Spleen (tissue), 13 donors: ENCODE measurements at places on chromosomes 5 and 9. TPM values are rescaled to one million over a fixed set of nuclear protein-coding genes. Genes with fewer than 3 reads are reported as not detected.

LHX3 gene
- not detected for polyA plus RNA-seq

CLIC3 gene
- 7.2 TPM for polyA plus RNA-seq

PLPP7 gene
- polyA plus RNA-seq: 1.3 TPM

MEF2C gene
- polyA plus RNA-seq: 19.3 TPM

FANCC gene
- polyA plus RNA-seq: 2.0 TPM

SPINK4 gene
- polyA plus RNA-seq: not detected

PDLIM4 gene
- polyA plus RNA-seq: 7.5 TPM

HTR1A gene
- polyA plus RNA-seq: not detected

CNTNAP3B gene
- polyA plus RNA-seq: 2.3 TPM

FBP2 gene
- not detected for polyA plus RNA-seq

ZNF879 gene
- polyA plus RNA-seq: 3.2 TPM

ZMYND19 gene
- 24.1 TPM for polyA plus RNA-seq

TBC1D2 gene
- polyA plus RNA-seq: 2.7 TPM

HSPA4 gene
- 63.7 TPM for polyA plus RNA-seq

GRCh38 chr5:76716456-76717157 lies 681 bp downstream of the F2R start:
- peak; percentile 80 for DNase-seq
- peak overlapping the region; percentile 89 for H3K27ac ChIP-seq
- H3K4me1 ChIP-seq: peaks cover 21% of the 10 kb centered on the region
- peaks cover 35% of the 10 kb centered on the region for H3K27me3 ChIP-seq
- peak overlapping the region; percentile 78 for H3K4me3 ChIP-seq
- no peaks in the 10 kb centered on the region for H3K36me3 ChIP-seq

DNA sequence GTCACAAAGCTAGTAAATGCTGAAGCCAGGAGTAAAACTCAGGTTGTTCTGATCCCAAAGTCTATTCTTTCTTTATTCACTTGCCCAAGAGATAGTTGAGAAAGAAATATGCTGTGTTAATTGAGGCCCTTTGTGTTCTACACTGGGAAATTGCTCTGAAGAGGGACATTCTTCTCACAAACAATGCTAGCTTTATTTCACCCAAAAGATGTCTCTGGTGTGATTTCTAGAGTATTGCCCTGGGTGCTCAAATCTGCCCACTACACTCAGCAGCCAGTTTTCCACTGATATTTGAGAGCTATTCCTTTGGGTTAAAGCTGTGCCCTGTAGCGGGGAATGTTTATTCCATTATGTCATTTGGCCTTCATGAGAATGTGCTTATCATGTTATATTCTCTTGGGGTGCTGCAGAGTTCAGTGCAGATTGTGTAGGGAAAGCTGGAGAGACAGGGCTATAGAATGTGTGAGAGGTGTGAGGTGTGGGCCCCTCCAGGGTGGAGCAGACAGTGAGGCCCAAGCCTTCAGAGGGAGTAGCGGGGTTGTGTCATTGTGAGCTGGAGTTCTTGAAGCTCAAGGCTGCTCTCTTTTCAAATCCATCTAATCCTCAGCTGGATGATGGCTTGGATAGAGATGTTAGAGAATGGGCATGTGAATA lies 21.0 kb upstream of the C5orf63 start:
- no peak for DNase-seq
- H3K4me3 ChIP-seq: no peak overlapping the region
- H3K36me3 ChIP-seq: no peaks in the 10 kb centered on the region
- H3K27me3 ChIP-seq: no peaks in the 10 kb centered on the region
- H3K4me1 ChIP-seq: no peaks in the 10 kb centered on the region

GRCh38 chr9:91949392-91949945 lies 559 bp downstream of the ROR2 start:
- peaks cover 7% of the 10 kb centered on the region for H3K4me1 ChIP-seq
- H3K36me3 ChIP-seq: no peaks in the 10 kb centered on the region
- H3K4me3 ChIP-seq: peak overlapping the region; percentile 38
- DNase-seq: no peak
- peak overlapping the region; percentile 76 for H3K27ac ChIP-seq
- peaks cover 5% of the 10 kb centered on the region for H3K27me3 ChIP-seq

GRCh38 chr9:99162759-99163364 lies 57.9 kb downstream of the TGFBR1 start:
- H3K36me3 ChIP-seq: no peaks in the 10 kb centered on the region
- no peak for DNase-seq
- no peak overlapping the region for H3K4me3 ChIP-seq
- no peaks in the 10 kb centered on the region for H3K27me3 ChIP-seq

DNA sequence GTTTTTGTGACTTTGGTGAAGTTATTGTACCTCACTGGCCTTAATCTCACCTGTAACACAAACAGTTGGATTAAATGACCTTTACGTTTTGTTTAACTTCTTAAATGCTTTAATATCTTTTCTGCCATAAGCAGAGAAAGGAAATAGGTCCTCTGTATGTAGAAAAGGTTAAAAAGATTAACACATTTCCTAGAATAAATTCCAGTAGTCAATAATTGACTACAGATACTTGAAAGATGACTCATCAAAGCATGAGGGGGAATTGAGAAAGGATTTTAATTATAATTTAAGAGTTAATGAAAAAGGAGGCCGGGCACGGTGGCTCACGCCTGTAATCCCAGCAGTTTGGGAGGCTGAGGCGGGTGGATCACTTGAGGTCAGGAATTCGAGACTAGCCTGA lies 35.8 kb upstream of the CMYA5 start:
- H3K4me1 ChIP-seq: no peaks in the 10 kb centered on the region
- DNase-seq: no peak
- no peak overlapping the region for H3K4me3 ChIP-seq
- H3K36me3 ChIP-seq: peaks cover 8% of the 10 kb centered on the region
- no peaks in the 10 kb centered on the region for H3K27me3 ChIP-seq

DNA sequence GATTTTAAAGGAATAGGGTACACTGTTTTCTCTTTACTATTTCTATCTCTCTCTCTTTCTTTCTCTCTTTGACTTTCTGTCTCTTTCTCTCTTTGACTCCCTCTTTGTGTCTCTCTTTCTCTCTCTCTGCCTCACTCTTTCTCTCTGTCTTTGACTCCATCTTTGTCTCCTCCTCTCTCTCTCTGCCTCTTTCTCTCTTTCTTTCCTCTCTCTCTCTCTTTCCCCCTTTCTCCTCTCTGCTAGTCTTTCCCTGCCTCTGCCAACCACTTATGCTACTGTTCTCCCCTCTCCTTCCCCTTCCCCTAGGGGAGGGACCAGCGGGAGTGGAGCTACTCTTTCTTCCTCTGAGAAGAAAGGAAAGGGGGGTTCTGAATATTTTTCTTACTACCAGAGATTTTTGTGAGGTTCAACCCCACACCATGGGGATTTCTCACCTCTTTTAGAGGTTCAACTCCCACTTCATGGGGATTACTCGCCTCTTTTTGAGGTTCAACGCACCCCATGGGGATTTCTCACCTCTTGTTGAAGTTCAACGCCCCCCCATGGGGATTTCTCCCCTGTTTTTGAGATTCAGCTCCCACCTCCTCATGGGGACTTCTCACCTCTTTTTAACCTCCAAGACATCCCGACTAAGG lies 309.9 kb downstream of the NR3C1 start:
- no peak overlapping the region for H3K27ac ChIP-seq
- no peaks in the 10 kb centered on the region for H3K27me3 ChIP-seq
- no peak overlapping the region for H3K4me3 ChIP-seq
- H3K36me3 ChIP-seq: no peaks in the 10 kb centered on the region

GRCh38 chr5:174775081-174775480 lies 50.7 kb downstream of the MSX2 start:
- H3K27me3 ChIP-seq: no peaks in the 10 kb centered on the region
- no peaks in the 10 kb centered on the region for H3K4me1 ChIP-seq
- no peak for DNase-seq
- no peaks in the 10 kb centered on the region for H3K36me3 ChIP-seq
- H3K27ac ChIP-seq: no peak overlapping the region
- no peak overlapping the region for H3K4me3 ChIP-seq

GRCh38 chr9:104775574-104775936 lies 11.6 kb downstream of the NIPSNAP3B start:
- no peak for DNase-seq
- no peak overlapping the region for H3K4me3 ChIP-seq
- H3K4me1 ChIP-seq: no peaks in the 10 kb centered on the region
- H3K36me3 ChIP-seq: no peaks in the 10 kb centered on the region
- peak overlapping the region; percentile 52 for H3K27ac ChIP-seq

DNA sequence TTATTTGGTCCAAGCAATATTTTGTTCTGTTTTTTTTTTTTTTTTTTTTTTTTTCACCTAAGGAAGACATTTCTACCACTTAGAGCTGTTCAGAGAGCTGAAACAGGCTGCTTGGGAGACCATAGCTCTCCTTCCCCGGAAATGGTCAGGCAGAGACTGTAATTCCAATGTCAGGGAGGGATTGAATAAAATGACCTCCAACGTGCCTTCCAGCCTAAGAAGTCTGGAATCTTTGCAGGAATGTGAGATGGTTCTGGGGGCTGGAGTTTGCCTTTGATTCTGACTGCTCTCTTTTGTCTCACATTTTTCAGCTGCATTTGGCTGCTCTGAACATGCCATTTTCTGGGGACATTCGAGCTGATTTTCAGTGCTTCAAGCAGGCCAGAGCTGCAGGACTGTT lies 38.3 kb upstream of the TGFBR1 start:
- H3K4me3 ChIP-seq: no peak overlapping the region
- H3K4me1 ChIP-seq: no peaks in the 10 kb centered on the region
- DNase-seq: no peak
- no peaks in the 10 kb centered on the region for H3K36me3 ChIP-seq
- H3K27me3 ChIP-seq: no peaks in the 10 kb centered on the region
- H3K27ac ChIP-seq: no peak overlapping the region

GRCh38 chr5:81005708-81006107 lies 45.5 kb downstream of the RASGRF2 start:
- H3K4me3 ChIP-seq: no peak overlapping the region
- no peaks in the 10 kb centered on the region for H3K36me3 ChIP-seq
- H3K4me1 ChIP-seq: peaks cover 41% of the 10 kb centered on the region
- no peak for DNase-seq
- H3K27ac ChIP-seq: peak overlapping the region; percentile 81

DNA sequence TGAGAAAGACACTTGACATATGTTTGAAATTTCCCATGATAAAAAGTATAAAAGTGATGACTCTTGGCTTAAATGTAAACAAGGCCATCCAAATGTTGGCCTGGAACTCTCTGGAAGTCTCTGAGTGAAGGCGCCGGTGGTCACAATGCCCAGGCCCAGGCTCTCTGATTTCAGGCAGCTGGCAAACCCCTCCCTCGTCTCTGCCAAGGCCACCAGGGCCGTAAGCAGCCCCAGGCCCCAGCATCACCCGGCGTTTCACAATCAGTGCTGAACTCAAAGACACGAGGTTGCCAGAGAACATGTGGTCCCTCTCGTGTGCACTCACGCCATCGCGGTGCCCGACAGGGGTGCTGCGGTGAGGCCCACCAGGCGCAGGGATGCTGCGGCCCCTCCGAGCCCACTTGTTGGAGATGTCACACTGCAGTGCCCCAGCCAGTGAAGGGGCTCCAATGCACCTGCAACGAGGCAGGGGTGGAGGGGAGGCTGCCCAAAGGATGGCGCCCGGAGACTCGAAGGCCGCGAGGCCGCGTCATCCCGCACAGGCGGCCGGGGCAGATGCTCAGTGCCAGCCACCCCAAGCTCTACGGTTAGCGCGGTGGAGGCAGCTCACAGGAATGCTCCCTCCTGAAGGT lies 15.0 kb downstream of the LPCAT1 start:
- DNase-seq: peak; percentile 80
- no peak overlapping the region for H3K27ac ChIP-seq
- H3K4me3 ChIP-seq: no peak overlapping the region
- H3K4me1 ChIP-seq: peaks cover 87% of the 10 kb centered on the region
- H3K27me3 ChIP-seq: no peaks in the 10 kb centered on the region

DNA sequence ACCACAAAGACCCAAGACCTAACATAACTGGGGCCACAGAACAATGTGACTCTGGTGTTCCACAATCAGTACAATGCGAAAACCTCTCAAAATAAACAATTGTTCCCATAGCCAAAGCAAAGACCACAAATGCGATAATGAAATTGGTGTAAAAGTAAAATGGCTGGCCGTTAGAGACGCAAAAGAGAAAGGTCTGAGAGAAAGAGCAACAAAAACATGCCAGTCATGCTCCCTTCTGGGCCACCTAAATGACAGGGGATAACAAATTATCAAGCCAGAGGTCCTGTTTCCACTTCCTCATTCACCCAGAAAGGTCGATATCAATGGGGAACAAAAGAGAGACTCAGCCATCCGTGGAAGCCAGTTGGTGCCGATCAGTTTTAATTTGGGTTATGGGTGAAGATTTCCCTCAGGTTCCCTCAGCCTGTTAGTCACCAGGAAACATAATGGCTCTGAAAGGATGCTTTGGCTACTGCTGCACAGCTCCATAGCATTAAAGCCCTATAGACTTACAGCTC lies 9.2 kb upstream of the CFAP95 start:
- DNase-seq: no peak
- H3K4me1 ChIP-seq: no peaks in the 10 kb centered on the region
- no peaks in the 10 kb centered on the region for H3K36me3 ChIP-seq
- H3K4me3 ChIP-seq: no peak overlapping the region
- H3K27ac ChIP-seq: no peak overlapping the region

GRCh38 chr5:41876678-41877077 lies 6.5 kb upstream of the OXCT1 start:
- no peak overlapping the region for H3K4me3 ChIP-seq
- H3K4me1 ChIP-seq: no peaks in the 10 kb centered on the region
- H3K36me3 ChIP-seq: no peaks in the 10 kb centered on the region
- no peak overlapping the region for H3K27ac ChIP-seq
- no peaks in the 10 kb centered on the region for H3K27me3 ChIP-seq

- no peak for DNase-seq
- H3K4me3 ChIP-seq: no peak overlapping the region
- no peaks in the 10 kb centered on the region for H3K27me3 ChIP-seq
- no peaks in the 10 kb centered on the region for H3K36me3 ChIP-seq
- H3K27ac ChIP-seq: no peak overlapping the region
- no peaks in the 10 kb centered on the region for H3K4me1 ChIP-seq
These were observed 98.9 kb downstream of the CFAP95 start for GRCh38 chr9:69919461-69920061.

DNA sequence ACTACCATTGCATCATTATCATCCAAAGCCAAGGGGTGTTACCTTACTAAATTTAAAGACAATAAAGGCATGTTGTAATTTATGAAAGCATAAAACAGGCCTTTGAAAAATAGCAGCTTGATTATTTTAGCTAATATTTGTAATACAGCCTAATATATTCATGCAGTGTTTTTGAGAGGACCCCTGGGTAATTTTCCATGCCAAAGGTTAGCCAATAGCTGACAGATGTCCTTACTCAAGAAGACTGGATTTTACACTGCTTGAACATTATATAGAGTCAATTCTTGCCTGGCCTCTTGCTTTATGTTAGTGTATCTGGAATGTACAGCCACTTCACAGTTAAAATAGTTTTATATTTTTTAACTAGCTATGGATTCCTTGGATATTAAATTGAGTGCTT lies 337.8 kb upstream of the PAPPA start:
- H3K27me3 ChIP-seq: no peaks in the 10 kb centered on the region
- H3K27ac ChIP-seq: no peak overlapping the region
- DNase-seq: no peak
- H3K4me3 ChIP-seq: no peak overlapping the region
